ENCODE measurements at places on chromosomes 7 and 10. TPM values are rescaled to one million over a fixed set of nuclear protein-coding genes. Genes with fewer than 3 reads are reported as not detected.

GRCh38 chr7:157715938-157716280, 379.1 kb downstream of the DNAJB6 start:
- DNase-seq: no peak

- peak; percentile 47 for DNase-seq
These were observed 648.4 kb upstream of the LRRTM3 start for GRCh38 chr10:66277481-66277880.

GRCh38 chr7:132402096-132402495, 174.2 kb downstream of the PLXNA4 start:
- DNase-seq: no peak

GRCh38 chr10:122373721-122374120, 787 bp upstream of the PLEKHA1 start:
- DNase-seq: peak; percentile 45

GRCh38 chr10:79354141-79354540, 6.9 kb downstream of the PPIF start:
- no peak for DNase-seq

DNA sequence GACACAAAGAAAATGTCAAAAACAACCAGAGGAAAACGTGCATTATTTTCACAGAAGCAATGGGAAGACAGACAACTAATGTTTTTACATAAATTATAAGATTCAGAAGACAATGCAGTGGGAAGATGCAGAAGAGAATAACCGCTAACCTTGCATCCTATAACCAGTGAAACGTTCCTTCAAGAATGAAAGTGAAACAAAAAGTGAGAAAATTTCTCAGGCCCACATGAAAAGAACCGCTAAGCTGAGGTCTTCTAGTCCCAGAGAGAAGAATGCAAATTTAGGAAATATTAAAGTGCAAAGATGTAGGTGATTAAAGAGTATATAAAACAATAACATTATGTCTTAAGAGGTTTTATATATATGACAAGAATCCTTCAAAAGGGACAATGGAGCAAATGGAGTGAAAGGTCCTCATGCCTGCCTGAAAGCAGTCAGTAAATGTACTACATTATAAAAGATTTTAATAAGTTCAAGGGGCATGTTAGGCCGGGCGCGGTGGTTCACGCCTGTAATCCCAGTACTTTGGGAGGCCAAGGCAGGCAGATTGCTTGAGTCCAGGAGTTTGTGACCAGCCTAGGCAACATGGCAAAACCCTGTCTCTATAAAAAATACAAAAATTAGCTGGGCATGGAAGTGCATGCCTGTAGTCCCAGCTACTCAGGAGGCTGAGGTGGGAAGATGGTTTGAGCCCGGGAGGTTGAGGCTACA, 43.1 kb upstream of the DDC start:
- no peak for DNase-seq

DNA sequence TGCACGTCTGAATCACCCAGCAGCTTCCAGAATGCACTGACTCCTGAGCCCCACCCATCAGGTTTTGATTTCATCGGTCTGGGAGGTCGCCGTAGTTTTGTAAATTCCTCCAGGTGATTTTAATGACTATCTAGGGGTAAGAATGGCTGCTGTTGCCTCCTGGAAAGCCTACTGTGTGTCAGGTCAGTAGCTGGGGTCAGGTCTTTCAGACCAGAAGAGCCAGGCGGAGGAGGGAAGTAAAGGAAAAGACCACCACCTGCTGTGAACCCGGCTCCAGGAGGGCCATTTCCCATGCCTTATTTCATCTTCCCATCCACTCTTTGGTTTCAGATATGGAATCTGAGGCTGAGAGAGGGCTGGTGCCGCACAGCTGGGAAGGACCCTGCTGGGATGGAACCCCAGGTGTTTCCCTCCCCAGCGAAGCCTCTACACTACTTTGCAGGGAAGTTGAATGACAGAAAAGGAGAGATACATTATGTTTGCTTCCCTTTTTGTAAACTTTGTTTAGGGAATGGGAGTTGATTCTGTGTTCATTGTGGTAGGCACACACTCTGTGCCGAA, 19.8 kb downstream of the ADAMTS14 start:
- no peak for DNase-seq

GRCh38 chr7:81846398-81846797, 76.6 kb upstream of the HGF start:
- no peak for DNase-seq

GRCh38 chr10:120788771-120789170, 62.4 kb upstream of the WDR11 start:
- no peak for DNase-seq

GRCh38 chr10:49690698-49691356, 11.4 kb downstream of the C10orf53 start:
- no peak for DNase-seq

DNA sequence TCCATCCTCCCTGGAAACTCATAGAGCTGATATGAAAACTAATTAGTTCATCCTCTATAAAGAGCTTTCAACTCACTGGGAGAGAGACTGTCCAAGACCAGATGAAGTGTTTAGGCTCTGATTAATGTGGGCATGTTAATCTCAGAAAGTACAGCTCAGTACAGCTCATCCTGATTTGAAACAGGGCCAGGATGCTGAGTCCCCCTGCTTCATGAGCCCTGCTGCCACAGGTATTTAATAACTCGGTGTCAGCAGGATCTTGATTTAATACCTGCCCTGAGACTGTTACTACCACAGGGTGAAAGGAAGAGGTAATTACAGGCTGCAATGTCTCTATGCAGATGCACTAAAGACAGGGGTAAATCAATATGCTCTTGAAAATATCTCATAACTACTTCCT, 10.8 kb downstream of the LMOD2 start:
- DNase-seq: no peak

NAT16 gene
- total RNA-seq: not detected

RBM20 gene
- 1.3 TPM for total RNA-seq

HIPK2 gene
- 46.0 TPM for total RNA-seq

TEX47 gene
- not detected for total RNA-seq

Measured in PC-3 (cell line).